ENCODE measurements at places on chromosomes 4 and X.

- no peak for DNase-seq
These were observed 516.7 kb upstream of the SLIT2 start for GRCh38 chr4:19735012-19735411.

DNA sequence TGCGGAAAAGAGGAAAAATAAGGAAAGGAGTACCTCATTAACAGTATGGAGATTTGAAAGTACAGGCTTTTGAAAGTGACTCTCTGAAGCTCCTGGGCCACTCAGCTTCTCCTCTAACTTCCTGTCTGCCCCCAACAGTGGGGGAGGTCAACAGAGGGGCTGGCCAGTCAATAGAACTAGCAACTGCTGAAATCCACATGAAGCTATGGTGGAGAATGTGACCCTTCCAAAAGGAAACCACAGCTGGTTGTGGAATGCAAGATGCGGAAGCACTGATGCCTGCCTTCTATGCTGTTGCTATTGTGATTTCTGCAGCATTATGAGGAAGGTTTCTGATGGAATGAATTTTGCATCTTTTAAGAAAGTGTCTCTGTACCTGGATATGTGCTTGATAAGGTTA lies 2.4 kb downstream of the CORIN start:
- no peak for DNase-seq

DNA sequence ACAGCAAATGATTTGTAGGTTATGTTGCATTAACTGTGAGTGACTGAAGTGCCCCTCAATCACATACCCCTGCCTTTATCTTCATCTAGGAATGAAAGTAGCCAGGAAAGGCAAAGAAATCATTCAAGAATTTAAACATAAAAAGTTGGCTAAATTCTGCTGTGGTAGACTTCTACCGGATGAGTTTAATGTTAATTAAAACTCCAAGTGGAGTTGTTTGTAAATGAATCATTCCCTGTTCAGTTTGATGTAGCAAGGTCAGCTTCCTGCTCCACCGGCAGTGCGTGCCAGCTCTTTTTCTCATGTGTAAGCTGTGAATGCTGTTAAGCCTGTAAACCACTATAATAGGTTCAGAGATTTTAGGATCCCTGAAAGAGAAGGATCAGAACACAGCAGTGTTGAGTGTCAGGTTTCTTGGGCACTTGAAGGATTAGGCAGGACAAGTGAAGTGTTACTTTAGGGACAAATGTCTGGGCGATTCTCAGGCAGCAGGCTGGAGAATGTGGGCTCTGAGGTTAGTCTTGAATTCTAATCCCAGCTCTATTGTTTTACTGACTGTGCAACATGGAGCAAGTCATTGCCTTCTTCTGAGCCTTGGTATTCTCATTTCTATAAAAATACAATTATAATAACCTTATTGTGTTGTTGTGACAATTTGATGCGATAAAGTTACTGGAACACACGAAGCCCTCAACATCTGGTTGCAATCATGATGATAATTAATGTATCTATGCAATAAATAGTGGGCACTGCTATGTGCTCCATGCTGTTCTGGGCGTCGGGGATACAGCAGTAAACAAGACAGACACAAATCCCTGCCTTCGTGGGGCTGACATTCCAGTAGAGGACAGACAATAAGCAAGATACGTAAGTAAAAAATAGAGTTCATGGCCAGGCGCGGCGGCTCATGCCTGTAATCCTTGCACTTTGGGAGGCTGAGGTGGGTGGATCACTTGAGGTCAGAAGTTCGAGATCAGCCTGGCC lies 112.0 kb downstream of the SHROOM3 start:
- no peak for DNase-seq

GRCh38 chr4:147616849-147617172 lies 386 bp upstream of the TMEM184C start:
- no peak for DNase-seq

- no peak for DNase-seq
These were observed 209.9 kb upstream of the HCCS start for GRCh38 chrX:10901290-10901633.

GRCh38 chrX:54294306-54294705 lies 63.5 kb downstream of the WNK3 start:
- DNase-seq, result no peak

- DNase-seq, result no peak
These were observed 44.6 kb upstream of the LNX1 start for GRCh38 chr4:53635697-53636483.

- no peak for DNase-seq
These were observed 158.3 kb downstream of the SPCS3 start for GRCh38 chr4:176478076-176478475.

DNA sequence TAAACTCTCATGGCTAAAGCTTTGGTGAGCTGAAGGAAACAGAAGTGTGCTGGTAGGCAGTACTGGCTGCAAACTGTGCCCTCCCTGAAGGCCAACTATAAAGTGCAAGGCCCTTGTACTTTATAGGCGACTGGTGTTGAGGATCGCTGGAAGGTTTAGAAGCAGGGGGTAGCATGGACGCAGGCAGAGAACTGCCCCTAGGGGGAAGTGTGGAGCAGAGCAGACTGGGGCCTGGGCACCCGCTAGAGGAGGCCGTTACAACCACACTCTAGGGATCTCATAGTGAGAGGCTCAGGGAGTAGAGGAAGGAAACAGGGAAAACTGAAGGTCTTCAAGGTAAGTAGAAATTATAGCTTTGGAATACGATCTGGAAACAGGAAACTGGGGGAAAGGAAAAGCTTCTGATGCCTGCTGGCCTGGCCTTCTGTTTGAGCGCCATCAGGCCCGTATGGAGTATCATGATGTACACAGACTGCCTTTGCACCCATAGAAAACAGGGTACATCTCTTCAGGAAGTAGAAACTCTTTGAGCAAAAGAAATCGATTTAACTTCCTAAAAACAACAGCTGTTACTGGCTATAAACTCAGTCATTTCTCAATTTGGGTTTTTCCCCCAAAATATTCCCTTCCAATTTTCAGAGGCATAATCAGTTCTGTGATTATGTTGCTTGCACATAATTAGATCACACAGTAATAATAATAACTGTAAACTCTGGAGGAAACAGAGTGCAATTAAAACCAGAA lies 23.9 kb upstream of the TMSB4X start:
- DNase-seq, result peak; percentile 64

DNA sequence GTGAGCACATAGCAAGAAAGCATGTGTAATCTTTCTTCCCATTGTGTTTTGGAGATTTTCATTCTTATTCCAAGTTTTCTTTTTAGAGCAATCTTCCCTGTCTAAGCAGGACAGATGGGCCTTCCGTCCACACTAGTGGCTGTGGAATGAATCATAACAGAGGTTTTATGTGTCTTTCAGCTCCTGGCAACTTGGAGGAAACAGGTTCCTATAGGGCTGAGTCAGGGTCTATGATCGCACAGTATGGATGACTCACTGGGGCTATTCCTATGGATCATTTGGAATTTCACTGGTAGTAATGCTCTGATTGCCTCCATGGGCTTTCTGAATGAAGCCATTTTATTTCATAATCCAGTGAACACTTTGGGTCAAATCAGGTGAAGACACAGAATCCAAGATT lies 51.8 kb upstream of the CBLL2 start:
- DNase-seq, result peak; percentile 28

GRCh38 chr4:1416051-1416947 lies 10.1 kb upstream of the NKX1-1 start:
- peak; percentile 39 for DNase-seq

- DNase-seq, result no peak
These were observed 1328.3 kb downstream of the C4orf33 start for GRCh38 chr4:130424211-130424610.

GRCh38 chrX:71603618-71604017 lies 14.7 kb downstream of the CXCR3 start:
- DNase-seq, result no peak

DNA sequence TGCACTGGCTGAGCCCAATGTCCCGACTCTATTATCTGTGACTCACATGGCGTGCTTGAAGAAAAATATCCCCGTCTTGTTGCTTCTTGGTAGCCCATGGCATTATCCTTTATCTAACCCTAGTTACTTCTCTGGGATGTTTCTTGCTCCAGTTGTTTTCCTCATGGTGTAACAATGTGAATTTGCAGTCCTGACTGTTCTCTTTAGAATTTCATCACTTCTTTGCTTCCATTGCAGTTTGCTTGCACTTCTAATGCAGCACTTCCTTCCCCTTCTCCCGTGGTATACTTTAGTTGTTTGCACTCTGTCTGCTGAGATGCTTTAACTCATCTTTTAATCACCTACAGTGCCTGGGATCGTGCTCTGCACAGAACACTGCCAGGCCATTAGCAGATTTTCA lies 126.9 kb downstream of the MAML3 start:
- DNase-seq, result no peak

Data from 8988T (cell line).